RWPE2 (cell line): ENCODE measurements at places on chromosomes 11 and 22.

DNA sequence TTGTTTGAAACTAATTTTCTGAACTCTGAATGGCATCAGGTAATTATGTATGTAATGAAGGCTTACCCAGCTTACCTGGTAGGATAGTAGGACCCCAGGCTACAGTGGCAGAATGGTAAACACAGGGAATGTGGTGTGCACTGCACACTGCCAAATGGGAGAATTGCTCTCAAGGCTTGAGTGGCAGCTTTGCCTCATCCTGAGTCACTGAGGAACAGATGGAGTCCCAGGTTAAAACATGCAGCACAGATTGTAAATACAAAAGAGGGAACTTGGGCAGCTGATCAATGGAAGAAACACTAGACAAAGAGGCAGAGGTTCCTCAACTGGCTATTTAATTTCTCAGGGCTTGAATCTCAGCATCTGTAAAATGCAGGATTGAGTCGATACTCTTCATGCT, 24.4 kb downstream of the GPR83 start:
- H3K27me3 ChIP-seq: no peaks in the 10 kb centered on the region
- no peaks in the 10 kb centered on the region for H3K4me1 ChIP-seq
- no peaks in the 10 kb centered on the region for H3K36me3 ChIP-seq
- H3K4me3 ChIP-seq: no peak overlapping the region
- DNase-seq: no peak
- no peak overlapping the region for H3K27ac ChIP-seq

GRCh38 chr11:103031834-103032233, 60.1 kb downstream of the DCUN1D5 start:
- H3K27me3 ChIP-seq: no peaks in the 10 kb centered on the region
- H3K4me3 ChIP-seq: no peak overlapping the region
- H3K4me1 ChIP-seq: peaks cover 3% of the 10 kb centered on the region
- H3K36me3 ChIP-seq: no peaks in the 10 kb centered on the region

DNA sequence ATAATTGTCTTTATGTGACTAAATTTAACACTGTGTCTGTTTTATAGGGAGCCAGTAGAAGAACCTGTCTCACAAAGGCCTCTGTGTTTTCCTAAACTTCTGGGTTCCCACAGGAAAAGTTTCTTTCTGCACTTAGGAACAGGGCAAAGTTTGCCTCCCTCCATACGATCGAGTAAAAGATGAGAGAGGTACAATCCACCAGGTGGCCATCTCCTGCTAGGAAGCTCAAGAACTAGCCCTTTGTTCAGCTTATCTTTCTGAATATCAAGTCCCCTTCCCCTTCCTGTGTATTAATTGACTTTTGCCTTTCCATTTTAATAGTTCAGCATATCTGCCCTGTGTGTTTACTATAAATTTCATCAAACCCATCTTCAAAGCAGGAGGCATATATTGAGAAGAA, 18.0 kb downstream of the CSNK2A3 start:
- H3K36me3 ChIP-seq: 0 out of 2 replicates have a peak, but pooled peaks cover 4% of the 10 kb centered on the region
- DNase-seq: no peak
- H3K4me3 ChIP-seq: no peak overlapping the region
- H3K4me1 ChIP-seq: no peaks in the 10 kb centered on the region

GRCh38 chr11:105046898-105047579, 1.9 kb upstream of the CARD16 start:
- peaks cover 20% of the 10 kb centered on the region for H3K4me1 ChIP-seq
- H3K4me3 ChIP-seq: no peak overlapping the region
- no peaks in the 10 kb centered on the region for H3K27me3 ChIP-seq
- peak; percentile 61 for DNase-seq

GRCh38 chr22:50058906-50059880, 1.1 kb upstream of the TTLL8 start:
- H3K27ac ChIP-seq: no peak overlapping the region
- no peak overlapping the region for H3K4me3 ChIP-seq
- DNase-seq: peak; percentile 52

DNA sequence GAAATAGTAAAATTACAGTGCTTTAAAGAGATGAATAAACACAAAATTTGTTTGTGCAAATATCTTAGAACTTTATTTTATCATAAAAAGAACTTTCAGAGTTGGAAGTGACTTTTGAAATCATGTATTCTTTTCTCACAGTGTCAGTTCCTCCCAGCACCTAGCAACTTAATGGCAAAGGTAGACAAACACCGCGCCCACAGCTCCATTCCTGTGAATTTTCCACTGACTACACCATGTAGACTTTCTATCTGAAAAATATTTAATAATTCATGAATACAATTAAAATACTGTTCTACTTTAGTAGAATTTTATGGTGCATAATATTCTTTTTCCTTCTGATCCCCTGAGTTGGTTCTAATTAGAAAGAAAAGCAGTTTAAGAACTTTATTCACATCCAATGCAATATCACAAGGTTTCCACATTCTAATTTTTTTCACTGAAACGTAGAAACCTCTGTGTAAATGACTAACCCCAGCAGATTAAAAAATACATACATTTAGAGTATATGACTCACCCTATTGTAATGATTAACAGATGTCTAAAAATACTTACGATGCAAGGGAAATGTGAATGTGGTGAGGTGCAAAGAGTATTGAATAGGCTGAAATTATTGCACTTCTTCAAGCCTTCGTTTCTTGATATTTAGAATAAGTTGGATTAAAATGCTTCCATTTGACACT, 218.2 kb upstream of the CCDC179 start:
- no peak overlapping the region for H3K4me3 ChIP-seq
- no peaks in the 10 kb centered on the region for H3K36me3 ChIP-seq

GRCh38 chr11:106463154-106463553, 385.7 kb downstream of the AASDHPPT start:
- H3K36me3 ChIP-seq: no peaks in the 10 kb centered on the region
- no peak overlapping the region for H3K4me3 ChIP-seq
- peaks cover under 1% of the 10 kb centered on the region for H3K4me1 ChIP-seq

GRCh38 chr22:23762842-23763578, at the start of gene C22orf15:
TSS of gene C22orf15 (plus strand) at chr22:23762990. CDS start at chr22:23763307, 317 bp downstream.
- H3K36me3 ChIP-seq: no peaks in the 10 kb centered on the region
- H3K4me1 ChIP-seq: no peaks in the 10 kb centered on the region
- no peak within 1 kb of the TSS for H3K4me3 ChIP-seq
- H3K27ac ChIP-seq: peak within 1 kb of the TSS; percentile 19
- no peaks in the 10 kb centered on the region for H3K27me3 ChIP-seq
- no peak for DNase-seq

DNA sequence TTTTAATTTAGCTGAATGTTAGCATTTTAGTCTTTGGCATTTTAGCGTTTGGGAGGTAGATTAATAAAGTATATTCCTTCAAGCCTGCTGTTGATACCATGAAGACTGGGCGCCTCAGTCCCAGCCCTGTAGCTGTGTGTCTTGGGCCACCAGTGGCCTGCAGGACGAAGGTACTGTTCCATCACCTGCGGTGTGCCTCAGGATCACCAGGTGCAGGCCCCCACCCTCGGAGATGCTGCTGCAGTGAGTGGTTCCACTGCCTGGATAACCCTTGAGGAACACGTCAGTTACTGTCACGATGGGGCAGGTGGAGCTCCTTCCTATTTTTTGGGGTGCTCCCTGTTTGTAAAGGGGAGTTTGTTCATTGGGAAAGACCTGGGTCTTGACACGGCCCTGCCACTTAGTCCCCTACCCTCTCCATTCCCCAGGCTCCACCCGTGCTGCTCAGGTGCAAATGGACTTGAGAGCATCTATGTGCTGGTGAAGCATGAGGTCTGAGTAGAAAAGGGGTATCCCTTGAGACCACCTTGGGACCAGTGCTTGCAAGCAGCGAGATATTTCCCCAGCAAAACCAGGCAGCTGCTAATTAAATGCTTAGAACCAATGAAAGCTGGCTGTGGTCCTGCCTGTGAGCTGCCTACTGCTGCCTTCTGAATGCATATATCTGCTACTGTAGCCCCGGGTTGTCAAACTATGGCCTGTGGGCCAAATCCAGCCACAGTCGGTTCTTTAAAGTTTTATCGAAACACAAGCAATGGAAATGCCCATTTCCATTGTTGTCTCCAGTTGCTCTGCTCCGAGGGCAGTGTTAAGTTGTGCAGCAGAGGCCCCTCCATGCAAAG, 28.7 kb downstream of the INCENP start:
- DNase-seq: no peak
- no peak overlapping the region for H3K4me3 ChIP-seq
- peaks cover 50% of the 10 kb centered on the region for H3K36me3 ChIP-seq
- H3K27ac ChIP-seq: no peak overlapping the region
- no peaks in the 10 kb centered on the region for H3K4me1 ChIP-seq
- no peaks in the 10 kb centered on the region for H3K27me3 ChIP-seq

- no peaks in the 10 kb centered on the region for H3K4me1 ChIP-seq
- no peak overlapping the region for H3K27ac ChIP-seq
- H3K36me3 ChIP-seq: no peaks in the 10 kb centered on the region
- no peak for DNase-seq
- H3K27me3 ChIP-seq: no peaks in the 10 kb centered on the region
Observed at GRCh38 chr11:44550123-44550522, 15.3 kb upstream of the CD82 start.

GRCh38 chr22:36360011-36360410, 27.8 kb downstream of the MYH9 start:
- H3K27ac ChIP-seq: peak overlapping the region; percentile 96
- H3K36me3 ChIP-seq: peaks cover 92% of the 10 kb centered on the region
- DNase-seq: no peak
- H3K27me3 ChIP-seq: no peaks in the 10 kb centered on the region
- H3K4me3 ChIP-seq: no peak overlapping the region

DNA sequence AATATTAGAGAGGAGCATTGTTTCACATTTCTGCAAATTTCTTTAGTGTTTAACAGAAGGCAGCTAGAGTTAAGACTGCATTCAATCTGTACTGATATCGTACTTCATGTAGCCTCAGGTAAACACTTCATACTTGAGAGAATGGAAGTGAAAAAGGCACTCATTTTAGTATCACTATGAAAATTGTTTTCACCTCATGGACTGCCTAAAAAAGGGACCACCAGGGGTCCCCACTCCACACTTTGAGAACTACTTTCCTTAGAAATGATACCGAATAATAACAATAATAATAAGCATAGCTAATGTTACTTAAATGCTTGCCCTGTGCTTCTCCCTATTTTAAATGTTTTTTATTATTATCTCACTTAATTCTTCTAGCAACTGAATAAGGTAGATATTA, 95.1 kb downstream of the BLID start:
- no peak for DNase-seq
- H3K4me1 ChIP-seq: no peaks in the 10 kb centered on the region
- no peak overlapping the region for H3K27ac ChIP-seq
- no peaks in the 10 kb centered on the region for H3K27me3 ChIP-seq

GRCh38 chr11:70532066-70532440, 133.7 kb downstream of the CTTN start:
- no peak overlapping the region for H3K27ac ChIP-seq
- H3K36me3 ChIP-seq: no peaks in the 10 kb centered on the region
- no peaks in the 10 kb centered on the region for H3K27me3 ChIP-seq
- no peaks in the 10 kb centered on the region for H3K4me1 ChIP-seq
- no peak overlapping the region for H3K4me3 ChIP-seq

DNA sequence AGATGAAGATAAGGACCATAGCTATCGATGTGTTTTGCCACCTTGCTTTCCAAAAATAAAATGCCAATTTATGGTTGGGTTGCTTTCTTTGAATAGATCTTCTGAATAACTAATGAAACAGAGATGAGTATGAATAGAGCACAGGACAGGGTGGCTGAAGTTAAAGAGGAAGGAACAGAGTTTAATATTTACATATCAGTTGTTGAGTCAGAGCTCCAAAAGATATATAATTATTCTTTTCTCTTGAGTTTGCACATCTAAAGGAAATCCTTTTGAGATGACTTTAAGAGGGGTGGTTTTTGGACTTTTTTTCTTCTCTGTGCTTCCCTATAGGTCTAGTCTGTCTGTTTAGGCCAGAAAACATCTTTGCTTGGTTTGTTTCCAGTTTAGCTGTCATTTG, 115.2 kb downstream of the DDX10 start:
- DNase-seq: no peak
- H3K36me3 ChIP-seq: no peaks in the 10 kb centered on the region
- H3K4me1 ChIP-seq: no peaks in the 10 kb centered on the region
- H3K27me3 ChIP-seq: no peaks in the 10 kb centered on the region

DNA sequence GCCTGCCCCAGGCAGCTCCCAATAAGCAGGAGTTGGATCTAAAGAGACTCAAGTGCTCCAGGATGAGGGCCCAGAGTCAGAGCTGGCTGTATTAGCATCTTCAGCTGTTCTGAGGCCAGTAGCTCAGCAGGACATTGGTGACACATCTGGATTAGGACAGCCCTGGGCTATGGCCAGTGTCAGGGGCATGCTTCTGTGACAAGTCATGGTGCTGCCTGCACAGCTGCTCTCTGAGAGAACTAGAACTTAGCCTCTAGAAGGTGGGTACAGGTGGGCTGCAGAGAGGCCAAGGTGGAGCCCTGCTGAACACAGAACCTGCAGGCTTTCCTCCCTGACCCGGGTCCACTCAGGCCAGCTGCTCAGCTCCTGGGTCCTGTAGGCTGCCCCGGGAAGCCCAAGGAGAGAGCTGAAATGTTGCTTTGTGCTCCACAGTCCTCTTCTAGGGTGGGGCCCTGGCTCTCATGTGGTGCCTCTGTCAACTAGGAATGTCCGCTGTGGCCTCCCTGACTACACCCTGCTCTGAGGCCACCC, 426.9 kb downstream of the SOX6 start:
- DNase-seq: no peak
- H3K27me3 ChIP-seq: no peaks in the 10 kb centered on the region
- H3K4me1 ChIP-seq: no peaks in the 10 kb centered on the region
- no peaks in the 10 kb centered on the region for H3K36me3 ChIP-seq

GRCh38 chr22:38313384-38313955, 3.8 kb downstream of the CSNK1E start:
- peaks cover 61% of the 10 kb centered on the region for H3K36me3 ChIP-seq
- H3K4me3 ChIP-seq: peak overlapping the region; percentile 94
- peaks cover 61% of the 10 kb centered on the region for H3K4me1 ChIP-seq
- DNase-seq: peak; percentile 98
- H3K27me3 ChIP-seq: no peaks in the 10 kb centered on the region

- H3K36me3 ChIP-seq: no peaks in the 10 kb centered on the region
- H3K27me3 ChIP-seq: no peaks in the 10 kb centered on the region
- H3K27ac ChIP-seq: no peak overlapping the region
- no peak overlapping the region for H3K4me3 ChIP-seq
- H3K4me1 ChIP-seq: no peaks in the 10 kb centered on the region
Observed at GRCh38 chr11:73047773-73048371, 94.2 kb downstream of the FCHSD2 start.

GRCh38 chr11:110968348-110969062, 256.3 kb upstream of the ARHGAP20 start:
- no peaks in the 10 kb centered on the region for H3K27me3 ChIP-seq
- no peaks in the 10 kb centered on the region for H3K36me3 ChIP-seq
- no peak overlapping the region for H3K4me3 ChIP-seq
- no peak for DNase-seq
- H3K4me1 ChIP-seq: no peaks in the 10 kb centered on the region
- no peak overlapping the region for H3K27ac ChIP-seq

GRCh38 chr11:129790106-129790505, 25.5 kb upstream of the TMEM45B start:
- no peak overlapping the region for H3K27ac ChIP-seq
- no peaks in the 10 kb centered on the region for H3K36me3 ChIP-seq
- H3K27me3 ChIP-seq: no peaks in the 10 kb centered on the region
- no peak for DNase-seq
- peaks cover 16% of the 10 kb centered on the region for H3K4me1 ChIP-seq
- H3K4me3 ChIP-seq: no peak overlapping the region
